ENCODE measurements at places on chromosomes 16 and 17.

DNA sequence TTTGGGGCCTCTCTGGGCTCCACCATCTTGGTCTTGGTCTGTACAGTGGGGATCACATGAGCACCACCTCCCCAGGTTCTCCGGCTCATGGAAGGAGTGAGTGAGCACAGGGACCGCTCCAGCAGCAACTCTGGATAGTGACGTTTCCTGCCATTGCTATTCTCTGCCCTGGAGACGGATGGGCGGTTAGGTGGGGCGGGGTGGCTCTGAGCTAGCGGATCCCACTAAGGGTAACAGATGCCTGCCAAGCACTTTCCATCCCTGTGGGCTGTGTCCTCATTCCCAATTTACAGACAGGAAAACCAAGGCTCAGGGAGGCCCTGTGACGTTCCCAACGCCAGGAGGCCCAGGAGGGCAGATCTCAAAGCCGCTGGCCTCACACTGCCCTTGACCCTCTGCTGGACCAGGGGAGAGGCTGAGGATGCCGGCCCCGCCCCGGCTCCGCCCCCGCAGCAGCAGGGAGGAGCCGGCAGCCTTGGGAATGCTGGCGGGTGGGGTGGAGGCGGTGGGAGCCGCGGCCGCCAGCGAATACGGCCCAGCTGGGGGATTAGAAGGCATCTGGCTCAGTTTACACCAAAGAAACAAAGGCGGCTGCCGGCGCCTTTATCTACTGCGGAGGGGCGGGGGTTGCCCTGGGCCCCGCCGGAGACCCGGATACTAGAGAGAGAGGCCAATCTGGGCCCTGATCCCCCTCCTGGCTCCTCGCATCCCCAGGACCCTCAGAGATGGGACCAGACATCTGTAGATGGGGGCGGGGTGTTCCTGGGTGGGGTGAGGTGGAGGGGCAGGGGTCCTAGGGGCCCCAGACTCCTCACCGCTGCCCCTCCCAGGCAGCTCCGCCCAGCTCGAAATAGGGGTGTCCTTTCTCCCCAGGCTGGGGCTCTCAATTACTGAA lies 122.3 kb upstream of the CIBAR2 start:
- H3K27ac ChIP-seq: no peak overlapping the region
- DNase-seq: no peak
- no peak overlapping the region for H3K4me3 ChIP-seq
- H3K4me1 ChIP-seq: peaks cover 12% of the 10 kb centered on the region
- H3K27me3 ChIP-seq: peaks cover 38% of the 10 kb centered on the region
- no peaks in the 10 kb centered on the region for H3K36me3 ChIP-seq

DNA sequence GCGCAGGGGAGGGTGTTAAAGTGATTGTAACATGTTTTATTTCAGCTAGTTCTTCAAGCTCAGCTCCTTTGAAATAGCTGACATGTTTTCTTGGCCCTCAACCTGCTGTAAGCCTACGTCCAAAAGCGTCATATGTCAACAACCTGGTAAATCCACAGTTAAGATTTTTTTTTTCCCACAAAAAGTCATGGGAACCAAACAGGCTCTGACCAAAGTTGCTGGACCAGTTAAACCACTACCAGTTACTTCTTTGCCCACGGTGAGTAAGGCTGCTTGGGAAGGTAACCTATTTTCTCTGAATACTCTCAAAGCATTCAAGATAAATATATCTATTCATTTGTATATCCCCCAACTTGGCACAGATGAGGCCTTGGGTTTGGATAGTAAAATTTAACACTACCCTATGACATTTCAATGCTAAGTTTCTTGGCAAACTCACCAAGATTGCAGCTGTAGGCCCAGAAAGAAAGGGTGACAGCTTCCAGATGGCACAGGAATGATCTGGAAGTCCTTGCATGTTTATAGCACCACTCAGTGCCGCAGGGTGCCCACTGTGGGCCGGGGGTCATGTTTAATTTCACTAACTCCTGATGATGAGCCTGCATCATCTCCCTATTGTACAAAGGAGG lies 166.2 kb downstream of the XYLT1 start:
- DNase-seq: no peak
- H3K4me3 ChIP-seq: no peak overlapping the region

GRCh38 chr17:6688944-6689343 lies 24.2 kb downstream of the SLC13A5 start:
- H3K27ac ChIP-seq: no peak overlapping the region
- no peak for DNase-seq
- H3K4me3 ChIP-seq: no peak overlapping the region
- H3K27me3 ChIP-seq: peaks cover 22% of the 10 kb centered on the region

DNA sequence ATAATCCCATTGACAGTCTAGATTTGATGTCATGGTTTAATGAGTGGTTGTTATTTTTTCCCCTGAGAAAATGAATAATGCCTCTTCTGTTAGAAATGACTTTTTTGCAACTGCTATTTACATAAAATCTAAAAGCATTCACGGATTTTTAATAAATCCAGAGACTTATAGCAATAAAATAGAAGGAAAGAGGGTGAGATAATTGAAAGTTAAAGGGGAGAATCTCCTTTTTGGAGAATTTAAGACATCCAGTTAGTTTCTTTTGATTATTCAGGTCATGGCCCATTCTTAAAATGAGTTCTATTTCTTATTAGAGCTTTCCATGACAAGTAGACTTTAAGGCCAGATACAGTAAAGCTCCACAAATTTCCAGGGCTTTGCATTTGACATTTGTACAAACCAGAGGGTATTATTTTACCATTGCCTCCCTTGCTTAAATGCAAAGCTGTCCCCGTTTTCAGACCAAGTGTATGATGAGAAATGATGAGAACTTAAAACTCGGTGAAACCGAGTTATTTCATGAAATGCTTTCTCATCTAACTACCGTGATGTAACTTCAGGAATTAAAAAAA lies 789.0 kb upstream of the SOX9 start:
- H3K27me3 ChIP-seq: no peaks in the 10 kb centered on the region
- no peak overlapping the region for H3K27ac ChIP-seq
- H3K36me3 ChIP-seq: no peaks in the 10 kb centered on the region

- no peaks in the 10 kb centered on the region for H3K4me1 ChIP-seq
- H3K27ac ChIP-seq: no peak overlapping the region
- peaks cover 5% of the 10 kb centered on the region for H3K27me3 ChIP-seq
- DNase-seq: no peak
Measured at GRCh38 chr17:41639492-41640473, 15.4 kb upstream of the KRT17 start.

GRCh38 chr17:50056961-50057330 lies 1.0 kb downstream of the ITGA3 start:
- DNase-seq: no peak
- H3K27me3 ChIP-seq: peaks cover 2% of the 10 kb centered on the region
- no peaks in the 10 kb centered on the region for H3K36me3 ChIP-seq
- no peak overlapping the region for H3K27ac ChIP-seq
- peak overlapping the region; percentile 95 for H3K4me3 ChIP-seq

DNA sequence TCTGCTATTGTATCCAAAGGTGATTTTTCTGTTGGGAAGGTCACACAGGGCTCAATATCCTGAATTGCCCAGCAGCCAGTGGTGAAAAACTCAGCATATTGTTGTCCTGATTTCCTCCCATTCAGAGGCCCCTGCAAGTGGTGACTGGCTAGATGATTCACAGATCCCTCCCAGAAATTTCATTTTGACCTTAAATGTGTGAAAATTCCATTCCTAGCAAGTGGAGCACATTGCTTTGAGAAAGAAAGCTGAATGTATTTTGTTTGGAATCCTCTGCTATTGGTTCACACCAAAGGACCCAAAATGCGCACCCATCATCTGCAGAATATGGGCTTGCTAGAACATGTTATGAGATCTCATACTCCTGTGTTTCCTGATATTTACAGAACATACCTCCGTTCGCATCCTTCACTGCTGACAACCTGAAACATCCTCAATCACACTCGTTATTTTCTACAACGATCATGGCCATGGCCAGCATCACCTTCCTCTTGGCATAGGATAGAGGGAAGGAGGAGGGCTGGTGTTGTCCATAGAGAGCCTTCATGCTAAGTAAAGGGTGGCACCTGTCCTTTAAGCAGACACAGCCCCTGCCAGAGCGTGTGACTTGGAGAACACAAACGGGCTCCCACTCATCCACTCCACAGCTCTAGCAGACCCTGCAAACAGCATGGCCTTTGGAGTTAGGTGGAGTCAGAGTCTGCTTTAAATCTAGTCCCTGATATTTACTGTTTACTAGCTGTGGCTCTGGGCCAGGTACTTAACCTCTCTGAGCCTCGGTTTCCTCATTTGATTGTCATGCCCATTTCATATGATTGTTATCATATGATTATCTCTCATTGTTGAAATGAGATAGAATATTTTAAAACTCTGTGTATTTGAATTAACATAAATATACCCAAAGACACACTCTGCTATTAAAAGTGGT lies 30.4 kb upstream of the NFAT5 start:
- H3K27me3 ChIP-seq: peaks cover 2% of the 10 kb centered on the region
- H3K36me3 ChIP-seq: peaks cover under 1% of the 10 kb centered on the region
- no peak for DNase-seq
- no peak overlapping the region for H3K27ac ChIP-seq

- H3K27me3 ChIP-seq: no peaks in the 10 kb centered on the region
- H3K36me3 ChIP-seq: peaks cover 34% of the 10 kb centered on the region
- H3K4me1 ChIP-seq: peaks cover 17% of the 10 kb centered on the region
- no peak overlapping the region for H3K4me3 ChIP-seq
- no peak for DNase-seq
Measured at GRCh38 chr16:67445913-67446907, 15.3 kb downstream of the HSD11B2 start.

Data from memory B cell (primary cell).